ENCODE measurements at places on chromosomes 13 and 19.

DNA sequence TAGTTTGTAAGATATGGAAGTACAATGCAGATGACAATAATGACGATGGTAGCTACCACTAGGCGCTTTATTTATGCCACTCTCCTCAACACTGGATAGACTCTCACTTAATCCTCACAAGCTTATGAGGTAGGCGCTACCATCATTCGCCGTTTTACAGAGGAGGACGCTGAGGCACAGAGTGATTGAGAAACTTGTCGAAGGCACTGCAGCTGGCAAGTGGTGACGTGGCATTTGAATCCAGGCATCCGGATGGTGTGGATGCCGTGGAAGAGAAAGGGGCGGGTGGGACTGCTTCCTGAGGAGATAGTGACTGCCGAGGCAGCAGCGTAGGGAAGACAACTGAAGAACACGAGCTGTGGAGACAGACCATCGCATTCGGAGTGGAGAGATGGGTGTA, 1.3 kb upstream of the RPS9 start:
- no peak for DNase-seq

- DNase-seq, result no peak
Observed at GRCh38 chr13:110638257-110638656, 22.9 kb downstream of the NAXD start.

- DNase-seq, result no peak
Observed at GRCh38 chr13:109548374-109548773, 238.0 kb downstream of the IRS2 start.

DNA sequence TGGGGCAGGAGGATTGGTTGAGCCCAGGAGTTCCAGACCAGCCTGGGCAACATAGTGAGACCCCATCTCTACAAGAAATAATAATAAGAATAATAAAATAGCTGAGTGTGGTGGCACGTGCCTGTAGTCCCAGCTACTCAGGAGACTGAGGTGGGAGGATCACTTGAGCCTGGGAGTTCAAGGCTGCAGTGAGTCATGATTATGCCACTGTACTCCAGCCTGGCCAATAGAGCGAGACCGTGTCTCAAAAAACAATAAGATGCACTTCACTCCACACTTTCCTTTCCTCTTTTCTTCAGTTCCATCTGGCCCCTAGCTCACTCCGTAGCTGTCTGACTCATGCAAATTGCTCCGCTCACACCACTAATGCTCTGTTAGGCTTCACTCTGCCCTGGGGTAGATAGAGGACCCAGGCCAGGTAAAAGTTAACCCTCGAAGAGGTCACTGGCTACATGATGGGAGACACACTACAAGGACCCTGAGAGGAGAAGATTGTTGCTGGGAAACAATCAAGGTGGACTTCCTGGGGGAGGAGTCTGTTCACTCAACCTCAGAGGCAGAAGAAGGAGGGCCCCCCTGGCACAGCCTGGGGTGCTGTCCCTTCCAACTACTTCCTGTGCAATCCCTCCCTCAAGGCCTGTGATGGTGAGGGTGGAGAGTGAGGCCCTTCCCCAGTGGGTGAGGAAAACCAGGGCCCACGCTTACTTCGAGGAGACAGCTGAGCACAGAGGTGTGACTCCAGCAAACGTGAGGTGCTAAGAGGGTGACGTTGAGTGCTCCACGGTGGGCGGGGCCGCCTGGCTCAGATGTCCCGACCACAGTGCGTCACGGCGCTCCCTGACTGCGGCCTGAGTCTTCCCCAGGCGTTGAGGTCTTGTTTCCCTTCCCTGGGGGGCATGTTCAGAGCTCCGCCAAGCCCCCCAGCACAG, 8.8 kb upstream of the TNFSF9 start:
- DNase-seq, result no peak

DNA sequence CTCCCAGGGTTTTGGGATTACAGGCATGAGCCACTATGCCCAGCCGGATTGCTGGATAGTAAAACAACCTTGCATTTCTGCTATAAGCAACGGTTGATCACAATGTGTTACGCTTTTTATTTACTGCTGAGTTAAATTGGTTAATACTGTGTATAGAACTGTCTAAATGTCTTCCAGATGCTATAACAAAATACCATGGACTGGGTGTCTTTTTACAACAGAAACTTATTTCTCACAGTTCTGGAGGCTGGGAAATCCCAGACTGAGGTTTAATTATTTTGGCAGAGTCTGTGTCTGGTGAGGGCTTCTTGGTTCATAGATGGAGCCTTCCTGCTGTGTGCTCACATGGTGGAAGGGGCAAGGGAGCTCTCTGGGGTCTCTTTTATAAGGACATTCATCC, 65.5 kb downstream of the ING1 start:
- DNase-seq, result no peak

GRCh38 chr19:21908066-21908465, 72.1 kb upstream of the ZNF43 start:
- no peak for DNase-seq

DNA sequence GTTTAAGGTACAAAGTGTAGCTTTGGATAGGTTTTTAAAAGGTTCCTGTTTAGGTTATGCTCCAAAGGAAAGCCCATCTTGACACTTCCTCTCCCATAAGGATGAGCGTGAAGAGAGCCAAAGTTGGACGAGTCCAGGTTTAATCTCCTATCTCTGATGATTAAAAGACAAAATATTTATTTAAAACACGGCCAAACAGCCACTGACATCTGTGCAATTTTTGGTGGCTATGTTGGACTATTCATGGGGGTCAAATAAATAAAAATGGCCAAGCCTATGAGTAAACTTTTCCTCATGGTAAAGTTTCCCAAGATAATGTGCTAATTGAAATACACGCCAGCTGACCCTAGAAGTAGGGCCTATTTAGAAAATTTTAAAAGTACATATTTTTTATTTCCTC, 69.0 kb upstream of the DOCK9 start:
- DNase-seq, result no peak

DNA sequence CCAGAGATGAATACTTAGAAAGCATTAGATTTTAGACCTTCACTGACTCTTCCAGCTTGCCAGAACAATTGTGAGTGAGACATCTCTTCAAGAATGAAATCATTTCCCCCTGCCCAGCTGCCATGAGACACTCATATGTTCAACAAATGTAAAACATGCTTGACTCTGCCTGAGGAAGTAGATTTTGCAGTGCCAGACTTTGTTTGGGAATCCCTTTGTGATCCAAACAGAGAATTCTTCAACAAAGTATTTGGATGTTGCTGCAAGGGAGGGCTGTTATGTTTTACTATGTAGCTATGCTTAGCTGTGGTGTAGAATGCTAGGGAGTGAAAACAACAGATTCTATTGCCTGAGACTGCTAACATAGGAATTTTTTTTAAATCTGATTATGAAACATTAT, 416.4 kb downstream of the DCT start:
- DNase-seq, result no peak

- no peak for DNase-seq
Observed at GRCh38 chr13:43357564-43357963, 334.2 kb downstream of the DNAJC15 start.

DNA sequence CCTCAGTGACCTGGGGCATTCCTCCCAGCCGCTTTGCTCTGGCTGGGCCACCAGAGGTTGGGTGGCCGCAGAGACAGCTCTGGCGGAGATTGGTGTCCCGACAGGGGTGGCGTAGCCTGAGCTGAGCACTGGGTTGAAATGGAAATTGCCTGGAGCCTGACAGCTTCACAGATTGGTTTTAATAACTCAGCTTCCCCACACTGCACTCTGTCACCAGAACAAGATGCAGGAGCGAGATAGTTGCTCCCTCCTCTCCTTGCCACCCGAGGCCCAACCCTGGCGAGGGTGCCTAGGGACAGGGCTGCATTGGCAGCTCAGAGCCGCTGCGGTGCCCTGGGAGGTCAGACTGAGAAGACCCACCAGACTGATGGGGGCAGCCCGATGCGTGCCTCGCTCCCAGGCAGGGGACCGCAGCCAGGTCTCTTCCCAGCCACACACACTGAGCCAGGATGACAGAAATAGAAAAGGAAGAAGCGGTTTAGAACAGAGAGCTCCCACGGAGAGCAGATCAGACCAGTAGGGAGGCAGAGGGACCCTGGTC, 84.1 kb downstream of the KDM4B start:
- DNase-seq, result no peak

DNA sequence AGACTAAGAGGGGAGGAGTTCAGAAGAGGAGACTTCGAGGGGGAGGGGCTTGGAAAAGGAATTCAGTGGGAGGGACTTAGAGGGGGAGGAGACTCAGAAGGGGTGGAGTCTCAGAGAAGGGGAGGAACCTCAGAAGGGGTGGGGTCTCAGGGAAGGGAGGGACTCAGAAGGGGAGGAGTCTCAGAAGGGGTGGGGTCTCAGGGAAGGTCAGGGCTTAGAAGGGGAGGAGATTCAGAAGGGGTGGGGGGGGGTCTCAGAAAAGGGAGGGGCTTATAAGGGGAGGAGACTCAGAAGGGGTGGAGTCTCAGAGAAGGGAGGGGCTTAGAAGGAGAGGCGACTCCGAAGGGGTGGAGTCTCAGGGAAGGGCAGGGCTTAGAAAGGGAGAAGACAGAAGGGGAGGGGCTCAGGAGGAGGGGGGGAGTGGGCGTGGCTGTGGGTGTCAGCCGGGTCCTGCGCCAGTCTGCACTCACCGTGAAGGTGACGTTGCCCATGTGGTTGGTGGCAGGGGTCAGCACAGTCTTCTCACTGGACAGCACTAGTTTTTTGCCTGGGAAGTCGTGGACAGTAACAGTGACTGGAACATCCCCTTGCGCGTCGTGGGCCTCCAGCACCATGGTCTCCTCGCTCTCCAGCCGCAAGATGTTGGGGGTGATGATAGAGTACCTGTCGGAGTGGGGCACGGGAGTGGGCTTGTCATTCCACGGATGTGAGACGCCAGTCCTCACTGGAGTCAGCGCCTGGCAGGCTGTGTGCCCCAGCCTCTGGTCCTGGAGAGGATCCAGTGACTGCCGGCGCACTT, 1.5 kb downstream of the C3 start:
- DNase-seq, result no peak

- DNase-seq, result no peak
Observed at GRCh38 chr19:50551715-50552187, 16.5 kb downstream of the LRRC4B start.

DNA sequence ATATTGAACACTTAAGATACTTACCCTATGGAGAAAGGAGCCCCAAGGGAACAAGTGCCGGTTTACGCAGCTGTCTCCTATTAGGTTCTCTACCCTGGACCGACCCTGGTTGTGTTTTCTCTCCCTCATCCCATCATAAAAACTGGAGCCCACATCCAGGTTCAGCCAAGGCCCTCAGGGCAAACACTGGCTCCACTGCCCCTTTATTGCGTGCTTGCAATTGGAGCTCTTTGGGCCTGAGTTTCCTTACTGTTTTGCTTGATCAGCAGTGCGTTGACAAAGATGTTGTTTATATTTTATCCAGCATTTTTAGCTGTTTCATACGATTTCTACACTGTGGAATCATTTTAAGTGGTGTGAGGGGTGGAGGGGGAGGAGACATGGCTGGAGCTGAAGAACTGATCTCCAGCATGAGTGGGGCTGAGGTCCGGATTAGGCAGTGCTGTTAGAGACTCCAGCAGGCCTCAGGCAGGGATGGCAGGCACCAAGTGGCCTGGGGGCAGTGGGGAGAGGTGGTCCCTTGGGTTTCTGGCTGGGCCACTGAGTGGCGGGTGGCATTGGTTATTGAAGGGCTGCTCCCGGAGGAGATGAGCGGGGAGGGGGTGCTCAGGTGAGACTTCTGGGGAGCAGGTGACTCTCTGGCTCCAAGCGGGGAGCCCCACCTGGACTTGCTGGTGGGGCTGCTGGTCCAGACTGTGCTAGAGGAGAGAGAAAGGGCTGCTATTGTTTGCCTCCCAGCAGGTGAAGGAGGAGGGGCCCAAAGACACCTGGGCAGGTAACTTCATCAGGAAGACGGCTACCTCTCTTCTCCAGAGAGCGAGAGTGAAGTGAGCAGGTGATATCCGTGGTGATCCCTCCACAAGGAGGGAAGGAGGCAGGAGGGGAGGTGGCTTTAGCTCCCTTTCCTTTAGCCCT, 62.4 kb upstream of the RNF113B start:
- DNase-seq, result no peak

- DNase-seq, result no peak
Observed at GRCh38 chr13:72808917-72809500, 27.1 kb downstream of the PIBF1 start.

GRCh38 chr19:40217934-40218890, at the start of gene TTC9B:
Gene TTC9B (minus strand): TSS chr19:40218384. CDS start chr19:40218381, 3 bp downstream.
- peak; percentile 48 for DNase-seq

All from naive thymus-derived CD4-positive, alpha-beta T cell (primary cell).